ENCODE measurements at places on chromosomes 2 and 18.

DNA sequence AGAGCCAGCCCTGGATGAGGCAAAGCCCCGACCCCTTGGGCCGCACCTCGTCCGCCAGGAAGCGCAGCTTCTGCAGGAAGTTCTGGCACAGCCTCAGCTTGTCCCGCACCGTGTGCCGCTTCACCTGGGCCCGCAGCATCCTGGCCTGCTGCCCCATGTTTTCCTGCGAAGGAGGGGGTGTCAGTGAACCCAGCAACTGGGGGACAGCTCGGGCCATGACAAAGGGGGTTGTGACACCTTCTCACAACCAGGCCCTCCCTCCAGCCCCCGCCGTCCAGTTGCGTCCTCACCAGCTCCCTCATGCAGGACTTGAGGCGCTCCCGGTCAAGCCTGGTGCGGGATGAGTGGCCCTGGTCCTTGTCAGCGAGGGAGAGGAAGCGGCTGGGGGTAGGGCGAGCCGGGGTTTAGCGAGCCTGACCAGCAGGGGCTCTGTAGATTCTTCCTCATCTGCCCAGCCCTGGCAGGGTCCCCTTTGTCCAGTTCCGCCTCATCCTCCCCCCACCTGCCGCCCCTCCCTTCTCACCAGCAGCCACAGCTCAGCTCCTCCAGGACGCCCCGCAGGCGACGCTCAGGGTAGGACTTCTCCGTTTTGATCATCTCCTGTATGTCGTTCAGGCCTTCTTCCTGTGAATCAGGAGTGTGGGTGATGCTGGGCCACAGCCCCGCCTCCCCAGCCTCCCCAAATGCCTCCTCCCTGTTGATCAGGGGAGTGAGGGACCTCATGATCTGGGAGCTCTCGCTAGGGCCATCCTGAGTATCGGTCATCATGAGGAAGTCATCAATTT is 606 bp downstream of the OTOF start:
- H3K27me3 ChIP-seq, result no peaks in the 10 kb centered on the region
- H3K36me3 ChIP-seq, result no peaks in the 10 kb centered on the region
- DNase-seq, result no peak

DNA sequence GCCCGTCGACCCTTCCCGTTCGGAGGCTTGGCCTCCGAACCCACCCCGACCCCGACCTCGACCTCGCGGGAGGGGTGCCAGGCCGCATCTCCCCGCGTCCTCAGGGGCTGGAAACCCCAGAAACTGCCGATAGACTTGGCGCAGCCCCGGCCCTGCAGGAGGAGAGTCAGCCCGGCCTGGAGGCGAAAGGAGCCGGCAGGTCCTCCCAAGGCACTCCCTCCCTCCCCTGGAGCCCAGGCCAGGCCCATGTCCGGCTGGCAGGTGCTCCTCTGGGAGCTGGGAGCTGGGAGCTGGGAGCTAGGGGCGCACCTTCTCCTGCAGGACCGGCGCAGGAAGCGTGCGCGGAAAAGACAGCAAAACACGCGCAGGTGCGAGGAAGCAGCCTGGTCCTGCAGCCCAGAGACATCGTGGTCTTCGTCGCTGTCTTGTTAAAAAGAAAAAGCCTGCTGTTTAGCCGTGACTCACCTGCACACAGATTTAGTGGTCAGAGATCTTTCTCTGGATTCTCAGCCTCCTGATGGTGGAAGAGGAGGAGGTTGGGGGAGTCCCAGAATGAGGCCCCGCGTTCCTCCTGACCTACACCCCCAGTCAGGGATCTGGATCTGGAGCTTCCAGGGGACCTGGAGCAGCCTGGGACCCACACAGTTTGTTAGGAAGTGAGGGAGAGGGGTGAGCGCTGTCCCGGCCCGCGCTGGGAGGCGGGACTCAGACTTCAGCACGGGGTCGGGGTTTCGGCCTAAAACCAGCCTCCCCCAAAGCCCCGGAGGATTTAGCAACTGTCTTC is 660 bp upstream of the MBP start:
- H3K27me3 ChIP-seq, result peaks cover 15% of the 10 kb centered on the region
- peak overlapping the region; percentile 85 for H3K4me3 ChIP-seq
- H3K36me3 ChIP-seq, result no peaks in the 10 kb centered on the region
- H3K27ac ChIP-seq, result peak overlapping the region; percentile 95
- peaks cover 75% of the 10 kb centered on the region for H3K4me1 ChIP-seq

GRCh38 chr2:33614190-33614589 is 15.1 kb upstream of the FAM98A start:
- H3K4me1 ChIP-seq, result no peaks in the 10 kb centered on the region
- no peaks in the 10 kb centered on the region for H3K36me3 ChIP-seq
- no peaks in the 10 kb centered on the region for H3K27me3 ChIP-seq
- no peak overlapping the region for H3K4me3 ChIP-seq
- DNase-seq, result no peak
- no peak overlapping the region for H3K27ac ChIP-seq

- no peaks in the 10 kb centered on the region for H3K4me1 ChIP-seq
- no peak overlapping the region for H3K27ac ChIP-seq
- H3K4me3 ChIP-seq, result no peak overlapping the region
- H3K27me3 ChIP-seq, result no peaks in the 10 kb centered on the region
Measured at GRCh38 chr2:143171817-143172216, 42.6 kb downstream of the ARHGAP15 start.

GRCh38 chr18:34789768-34790344 is 79.8 kb downstream of the DTNA start:
- DNase-seq, result no peak
- H3K27ac ChIP-seq, result no peak overlapping the region
- no peak overlapping the region for H3K4me3 ChIP-seq
- no peaks in the 10 kb centered on the region for H3K36me3 ChIP-seq
- H3K27me3 ChIP-seq, result peaks cover 4% of the 10 kb centered on the region

GRCh38 chr2:2085533-2085932 is 245.5 kb downstream of the MYT1L start:
- H3K4me3 ChIP-seq, result no peak overlapping the region
- H3K36me3 ChIP-seq, result no peaks in the 10 kb centered on the region
- no peaks in the 10 kb centered on the region for H3K4me1 ChIP-seq
- H3K27ac ChIP-seq, result no peak overlapping the region

GRCh38 chr2:204974487-204974886 is 429.2 kb downstream of the PARD3B start:
- no peaks in the 10 kb centered on the region for H3K27me3 ChIP-seq
- no peak for DNase-seq
- H3K36me3 ChIP-seq, result no peaks in the 10 kb centered on the region
- H3K4me1 ChIP-seq, result no peaks in the 10 kb centered on the region

DNA sequence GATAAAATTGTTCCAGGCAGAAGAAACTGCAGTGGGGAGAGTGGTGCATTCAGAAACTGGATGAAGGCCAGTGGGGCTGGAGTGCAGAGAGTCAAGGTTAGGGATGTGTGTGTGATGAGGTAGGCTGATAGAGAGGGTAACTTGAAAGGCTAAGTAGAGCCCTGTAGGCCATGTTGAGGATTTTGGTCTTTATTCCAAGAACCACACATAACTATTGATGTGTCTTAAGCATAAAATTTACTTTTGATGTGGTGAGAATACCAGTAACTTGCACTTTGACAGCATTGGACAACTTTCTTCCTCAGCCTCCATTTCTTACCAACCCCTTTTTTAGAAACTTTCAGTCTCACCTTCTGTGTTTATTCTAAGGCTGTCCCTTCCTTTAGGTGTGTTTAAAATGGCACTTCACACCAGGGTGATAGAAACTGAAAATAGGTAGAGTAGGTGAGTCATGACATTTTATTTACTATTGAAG is 22.6 kb downstream of the MTX2 start:
- no peak overlapping the region for H3K4me3 ChIP-seq
- no peaks in the 10 kb centered on the region for H3K4me1 ChIP-seq
- H3K27ac ChIP-seq, result no peak overlapping the region
- no peaks in the 10 kb centered on the region for H3K27me3 ChIP-seq

DNA sequence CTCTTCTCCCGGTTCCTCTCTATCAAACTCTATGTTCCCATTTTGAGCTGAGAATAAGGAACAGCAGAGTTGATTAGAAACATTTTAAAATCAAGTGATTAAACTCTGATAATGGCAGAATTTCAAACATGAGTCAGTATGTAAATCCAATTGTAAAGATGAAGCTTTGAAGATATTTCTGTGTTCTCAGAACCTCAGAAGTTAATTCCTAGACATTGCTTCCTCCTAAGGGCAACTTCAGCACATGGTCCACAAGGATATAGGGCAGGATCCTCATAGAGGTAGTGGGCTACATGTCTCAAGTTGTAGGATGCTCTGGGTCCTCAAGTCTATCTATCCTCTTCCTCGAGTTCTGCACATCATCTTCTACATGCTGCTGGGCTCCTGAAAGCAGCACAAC is 46.3 kb downstream of the QPCT start:
- H3K36me3 ChIP-seq, result no peaks in the 10 kb centered on the region
- peaks cover 13% of the 10 kb centered on the region for H3K4me1 ChIP-seq
- no peak overlapping the region for H3K4me3 ChIP-seq
- H3K27me3 ChIP-seq, result no peaks in the 10 kb centered on the region
- peak overlapping the region; percentile 77 for H3K27ac ChIP-seq

DNA sequence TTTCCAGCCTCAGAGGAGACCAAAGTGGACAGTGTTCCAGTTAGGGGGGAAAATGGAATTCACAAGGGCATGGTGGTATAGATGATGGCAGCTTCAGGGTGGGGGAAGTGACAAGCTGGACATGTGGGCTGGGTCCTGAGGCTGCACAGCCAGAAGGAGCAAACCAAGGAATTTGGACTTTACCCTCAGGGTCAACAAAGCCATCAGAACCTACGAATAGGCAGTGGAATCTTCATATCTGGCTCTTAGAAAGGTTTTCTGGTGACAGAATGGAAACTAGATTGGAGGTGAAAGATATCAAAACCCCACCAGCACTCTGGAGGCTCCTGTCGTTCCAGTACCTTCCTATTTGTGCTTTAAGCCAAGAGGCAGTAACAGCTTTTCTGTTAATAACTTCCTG is 127.1 kb downstream of the SETBP1 start:
- no peaks in the 10 kb centered on the region for H3K27me3 ChIP-seq
- H3K27ac ChIP-seq, result no peak overlapping the region
- peaks cover 41% of the 10 kb centered on the region for H3K4me1 ChIP-seq
- no peak for DNase-seq

DNA sequence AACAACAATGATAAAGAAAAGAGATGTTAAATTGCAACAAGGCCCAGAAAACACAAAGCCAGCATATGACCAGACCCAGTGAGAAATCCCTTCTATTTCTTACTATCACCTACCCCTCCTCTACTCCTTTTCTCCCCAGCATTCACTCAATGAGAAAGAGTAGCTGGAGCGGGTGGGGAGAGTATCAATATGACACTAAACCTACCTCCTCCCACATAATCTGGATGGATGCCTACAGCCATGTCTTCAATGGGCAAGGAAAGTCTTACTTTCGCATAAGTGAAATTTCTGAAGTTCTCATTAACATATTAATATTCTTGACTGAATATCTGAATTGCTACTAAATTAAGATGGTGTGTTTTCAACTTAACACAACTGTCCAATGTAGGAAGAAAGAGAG is 78.2 kb downstream of the AFF3 start:
- H3K36me3 ChIP-seq, result no peaks in the 10 kb centered on the region
- no peak for DNase-seq
- no peaks in the 10 kb centered on the region for H3K27me3 ChIP-seq
- no peak overlapping the region for H3K4me3 ChIP-seq
- H3K27ac ChIP-seq, result no peak overlapping the region
- no peaks in the 10 kb centered on the region for H3K4me1 ChIP-seq

GRCh38 chr2:149100739-149101699 is 62.5 kb downstream of the LYPD6B start:
- no peak overlapping the region for H3K4me3 ChIP-seq
- H3K4me1 ChIP-seq, result peaks cover 14% of the 10 kb centered on the region
- no peak for DNase-seq
- H3K36me3 ChIP-seq, result no peaks in the 10 kb centered on the region
- no peak overlapping the region for H3K27ac ChIP-seq

DNA sequence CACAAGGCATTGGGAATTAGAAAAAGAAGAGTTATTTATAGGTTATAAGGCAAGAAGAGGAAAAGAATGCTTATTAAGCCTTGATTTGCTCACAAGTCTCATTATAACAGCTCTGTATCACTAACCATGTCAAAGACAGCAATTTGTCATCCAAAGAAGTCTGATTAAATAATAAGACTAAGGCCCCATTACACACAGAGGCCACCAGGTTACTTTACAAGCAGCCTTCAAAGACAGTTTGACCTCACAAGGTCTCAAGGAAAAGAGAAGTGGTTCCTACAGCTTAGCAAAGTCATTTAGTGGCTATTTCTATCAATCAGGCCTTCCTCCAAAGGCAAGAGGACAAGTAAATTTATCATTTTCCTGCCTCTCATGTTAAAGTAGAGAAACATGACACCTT is 188.5 kb downstream of the MBD2 start:
- no peak for DNase-seq
- no peak overlapping the region for H3K4me3 ChIP-seq
- H3K36me3 ChIP-seq, result no peaks in the 10 kb centered on the region
- H3K27ac ChIP-seq, result no peak overlapping the region
- H3K4me1 ChIP-seq, result no peaks in the 10 kb centered on the region
- no peaks in the 10 kb centered on the region for H3K27me3 ChIP-seq

DNA sequence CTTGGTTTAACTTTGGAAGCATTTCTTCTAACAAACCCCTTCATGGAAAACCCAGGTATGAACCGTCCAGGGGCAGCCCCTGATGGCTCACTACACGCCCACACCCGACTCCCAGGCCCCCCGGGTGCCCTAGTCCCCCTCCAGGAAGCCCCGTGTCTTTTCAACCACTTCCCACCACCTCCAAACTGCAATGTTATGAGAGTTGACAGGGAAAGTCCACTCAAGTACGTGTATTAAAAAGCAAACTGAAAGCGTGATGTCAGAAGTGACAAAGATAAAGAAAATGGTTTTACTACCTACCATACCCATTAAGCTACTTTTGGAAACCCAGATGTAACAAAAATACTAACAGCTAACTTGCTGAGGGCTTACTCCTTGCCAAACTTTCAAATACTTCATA is 51.5 kb downstream of the L3MBTL4 start:
- DNase-seq, result no peak
- no peaks in the 10 kb centered on the region for H3K36me3 ChIP-seq
- no peak overlapping the region for H3K27ac ChIP-seq

GRCh38 chr2:129975016-129975774 is 4.3 kb upstream of the RAB6C start:
- H3K4me3 ChIP-seq, result no peak overlapping the region
- no peaks in the 10 kb centered on the region for H3K27me3 ChIP-seq
- DNase-seq, result no peak
- no peak overlapping the region for H3K27ac ChIP-seq

DNA sequence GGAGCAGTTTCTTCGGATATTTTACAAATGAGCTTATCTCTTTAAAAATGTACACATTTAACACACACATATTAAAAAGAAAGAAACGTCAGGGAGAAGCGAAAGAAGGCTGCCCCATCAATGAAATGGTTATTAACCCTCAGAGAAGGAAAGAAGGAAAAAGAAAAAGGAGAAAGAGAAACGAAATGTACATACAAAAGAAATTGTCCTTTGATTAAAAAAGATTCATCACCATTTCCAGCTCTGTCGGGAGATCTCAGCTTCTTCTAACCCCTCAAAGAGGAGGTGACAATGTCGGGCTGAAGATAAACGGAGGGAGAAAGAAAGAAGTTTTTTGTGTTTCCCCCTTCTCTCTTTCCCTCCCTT is 1.5 kb downstream of the IKZF2 start:
- peak overlapping the region; percentile 85 for H3K4me3 ChIP-seq
- no peaks in the 10 kb centered on the region for H3K36me3 ChIP-seq
- no peak for DNase-seq
- no peaks in the 10 kb centered on the region for H3K27me3 ChIP-seq
- H3K4me1 ChIP-seq, result peaks cover 17% of the 10 kb centered on the region
